Fibroblast of skin of right biceps (primary cell): ENCODE measurements at places on chromosomes 3 and 15.

DNA sequence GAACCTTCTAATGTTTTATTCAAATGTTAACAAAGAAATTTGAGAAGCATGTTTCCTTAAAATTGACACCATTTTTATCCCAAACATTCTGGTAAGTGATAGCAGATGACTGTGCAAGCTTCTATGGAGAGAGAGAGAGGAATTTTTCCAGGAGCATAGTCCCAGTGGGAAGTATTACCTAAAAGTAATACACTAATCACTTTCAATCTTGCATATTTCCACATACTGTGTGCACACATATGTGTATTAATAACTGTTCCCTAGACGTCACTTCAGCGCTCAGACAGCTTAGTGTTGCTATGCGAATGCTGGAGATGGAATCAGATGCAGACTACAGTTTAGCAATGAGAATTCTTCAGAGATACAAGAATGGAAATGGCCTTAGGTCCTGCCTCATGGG, 424.3 kb upstream of the TPRG1 start:
- peak; percentile 71 for DNase-seq

DNA sequence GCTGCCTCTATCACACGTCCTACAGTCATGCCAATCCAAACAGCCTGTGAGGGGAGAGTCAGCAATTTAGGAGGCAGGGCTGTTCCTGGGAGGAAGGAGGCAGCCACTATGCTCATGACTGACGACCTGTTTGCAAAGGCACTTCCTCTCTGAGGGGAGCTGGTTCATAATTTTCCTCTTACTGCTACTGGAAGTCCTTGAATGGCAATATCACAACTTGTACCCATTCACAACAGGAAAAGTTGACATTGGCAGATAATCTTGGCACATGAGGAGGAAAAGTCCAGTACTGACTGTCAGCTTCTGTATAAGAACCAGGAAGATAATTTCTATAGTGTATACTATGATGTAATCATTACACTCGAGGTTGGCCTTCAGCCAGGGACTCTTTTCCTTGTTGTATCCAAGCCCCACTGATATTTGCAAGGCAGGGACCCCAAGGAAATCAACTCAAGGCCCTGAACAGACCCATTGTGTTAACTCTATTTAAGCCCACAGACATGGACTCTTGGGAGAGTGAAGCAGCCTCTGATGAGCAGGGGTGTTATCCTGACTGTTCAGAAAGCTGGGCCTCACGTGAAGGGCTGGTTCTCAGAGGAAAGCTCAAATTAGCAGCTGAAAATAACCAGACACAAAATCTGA, 267.3 kb upstream of the ADAMTS9 start:
- peak; percentile 27 for DNase-seq

GRCh38 chr3:197372047-197372661, 73.7 kb upstream of the DLG1 start:
- peak; percentile 88 for DNase-seq

DNA sequence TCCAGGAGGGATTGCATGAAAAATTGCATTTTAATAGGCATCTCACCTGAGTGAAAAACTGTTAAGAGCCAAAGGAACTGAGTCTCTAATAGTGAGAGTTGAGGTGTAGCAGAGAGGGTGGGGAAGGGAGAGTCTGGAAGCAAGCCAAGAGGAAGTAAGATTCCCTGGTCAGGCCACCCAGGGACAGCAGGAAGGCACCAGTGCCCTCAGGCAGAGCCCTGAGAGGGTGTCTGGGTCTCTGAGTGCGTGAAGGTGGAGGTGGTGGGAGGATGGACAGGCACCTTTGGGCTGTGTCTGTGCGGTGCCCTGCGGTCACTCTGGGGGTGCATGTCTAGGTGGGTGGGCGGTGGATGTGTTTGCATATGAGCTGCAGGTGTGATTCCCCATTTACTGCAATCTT, 300.4 kb upstream of the ROPN1 start:
- no peak for DNase-seq

- DNase-seq: no peak
These were observed 41.2 kb downstream of the CEP63 start for GRCh38 chr3:134527037-134527436.

GRCh38 chr3:48222616-48223513, at the start of gene CAMP:
TSS of gene CAMP (plus strand) at chr3:48223495. CDS start at chr3:48223512, 17 bp downstream.
- no peak for DNase-seq

DNA sequence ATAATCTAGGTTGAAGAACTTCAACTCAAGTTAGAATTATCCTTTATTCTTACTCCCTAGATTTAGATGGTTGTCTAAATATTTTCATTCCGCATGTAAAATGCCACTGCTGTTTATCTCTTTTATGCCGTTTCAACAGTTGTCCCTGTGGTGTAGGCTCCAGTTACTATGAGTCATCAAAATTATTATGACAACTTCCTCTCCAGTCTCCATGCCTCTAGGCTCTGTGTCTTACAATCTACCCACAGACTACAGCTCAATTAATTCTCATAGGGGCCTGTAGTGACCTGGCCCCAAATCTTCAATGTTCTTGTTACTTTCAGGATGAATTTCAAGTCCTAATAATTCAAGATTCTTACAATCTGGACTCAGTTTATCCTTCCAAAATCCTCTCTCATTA, 105.8 kb upstream of the UNC13C start:
- no peak for DNase-seq

- no peak for DNase-seq
These were observed 59.3 kb upstream of the CCNL1 start for GRCh38 chr3:157219215-157219614.

DNA sequence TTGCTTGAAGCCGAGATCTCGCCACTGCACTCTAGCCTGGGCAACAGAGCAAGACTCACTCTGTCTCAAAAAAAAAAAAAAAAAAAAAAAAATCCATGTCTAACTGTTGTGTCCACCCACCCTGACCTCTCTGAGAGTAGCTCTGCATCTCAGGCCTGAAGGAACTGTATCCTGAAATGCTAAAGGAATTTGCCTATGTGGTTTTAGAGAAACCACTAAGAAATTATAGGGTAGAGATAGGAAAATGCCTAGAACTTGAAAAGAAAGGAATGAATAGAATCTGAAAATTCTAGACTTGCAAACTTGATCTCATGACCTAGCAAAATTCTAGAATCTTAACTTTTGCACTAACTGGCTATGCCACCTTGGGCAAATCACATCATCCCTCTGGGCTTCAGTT, 217.5 kb upstream of the ROPN1 start:
- peak; percentile 64 for DNase-seq

DNA sequence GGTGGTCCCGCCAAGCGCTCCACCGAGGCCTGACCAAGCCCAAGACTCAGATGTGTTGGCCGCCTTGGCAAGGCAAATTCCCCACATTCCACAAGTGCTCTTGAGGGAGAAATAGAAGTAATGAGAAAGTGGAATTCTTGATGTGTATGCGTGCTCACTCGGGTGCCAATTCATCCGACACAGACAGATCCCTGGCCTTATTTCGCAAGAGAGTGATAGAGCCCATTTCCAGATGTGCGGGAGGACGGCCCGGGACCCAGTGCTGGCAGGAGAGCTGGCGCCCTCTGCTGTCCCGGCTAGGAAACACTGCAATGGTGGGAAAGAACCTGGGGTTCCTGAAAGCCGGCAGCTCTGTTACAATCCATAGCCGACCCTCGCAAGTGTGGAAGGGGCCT, 76.0 kb downstream of the HMG20A start:
- DNase-seq: peak; percentile 98

DNA sequence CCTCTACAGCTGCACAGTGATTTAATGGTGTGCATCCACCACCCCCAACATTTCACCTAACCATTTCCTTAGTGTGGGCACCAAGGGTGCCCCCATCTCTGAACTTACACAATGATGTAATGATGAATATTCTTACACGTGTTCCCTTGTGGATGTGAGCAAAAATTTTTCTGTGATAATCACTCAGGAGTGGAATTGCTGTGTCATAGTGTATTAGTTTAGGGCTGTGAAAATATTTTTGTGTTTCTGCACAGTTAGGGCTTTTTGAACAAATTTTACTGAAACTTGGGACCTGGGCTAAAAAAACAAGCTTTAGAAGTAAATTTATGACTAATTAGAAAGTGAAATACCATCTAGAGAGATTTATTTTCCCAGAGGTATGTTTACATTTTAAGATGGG, 134.5 kb upstream of the CCNL1 start:
- DNase-seq: peak; percentile 41

DNA sequence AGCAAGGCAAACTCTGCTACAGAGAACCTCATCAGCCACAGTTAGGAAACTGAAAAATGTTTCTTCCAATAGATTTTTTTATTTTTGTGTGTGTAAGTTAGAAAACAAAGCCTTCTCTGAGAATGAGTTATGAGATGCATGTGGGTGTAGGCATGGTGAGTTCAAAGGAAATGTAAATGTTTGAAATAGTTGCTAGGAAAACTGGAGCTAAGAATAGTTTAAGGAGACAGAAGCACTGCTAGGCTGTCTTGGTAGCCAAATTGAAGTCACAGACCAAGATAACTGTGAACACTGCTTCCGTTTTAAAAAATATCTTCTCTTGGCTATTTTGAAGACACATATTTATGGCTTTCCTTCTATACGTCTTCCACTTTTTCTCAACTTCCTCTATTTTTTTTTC, 1501.2 kb upstream of the CADM2 start:
- DNase-seq: no peak

GRCh38 chr3:113552851-113553250, 20.5 kb downstream of the SIDT1 start:
- no peak for DNase-seq

DNA sequence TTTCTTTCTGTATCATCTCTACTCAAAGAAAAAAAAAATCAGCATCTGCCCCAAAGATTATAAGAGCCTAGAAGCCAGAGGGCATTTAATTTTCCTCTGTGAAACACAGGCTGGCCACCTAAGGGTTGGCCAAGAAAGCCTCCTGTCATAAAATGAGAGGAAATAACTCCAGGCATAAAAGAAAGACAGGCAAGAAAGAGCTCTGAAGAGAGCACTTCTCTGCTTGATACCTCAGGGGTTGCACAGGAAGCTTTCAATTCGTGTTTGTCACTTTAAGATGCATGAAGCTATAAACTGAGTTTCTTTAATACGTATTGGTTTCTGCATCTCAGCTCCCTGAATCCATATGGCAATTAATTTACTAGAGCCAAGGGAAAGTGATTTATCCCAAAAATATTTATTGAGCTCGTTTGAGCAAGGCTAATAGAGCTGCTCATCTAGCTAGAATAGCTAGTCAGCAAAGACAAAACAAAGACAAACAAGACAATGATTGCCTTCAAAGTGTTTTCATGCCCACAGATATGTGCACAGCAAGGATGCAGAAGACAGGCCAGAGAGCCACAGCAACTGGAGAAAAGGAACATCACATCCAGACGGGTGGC, 35.5 kb downstream of the ATP8B4 start:
- peak; percentile 3 for DNase-seq

- no peak for DNase-seq
These were observed 161.5 kb upstream of the MCTP2 start for GRCh38 chr15:94069844-94070243.

- peak; percentile 96 for DNase-seq
These were observed 105.1 kb upstream of the GALNT15 start for GRCh38 chr3:16069149-16069922.

- DNase-seq: no peak
These were observed 84.4 kb downstream of the DNAJB8 start for GRCh38 chr3:128382221-128382807.

GRCh38 chr3:130850843-130851242, 43.0 kb upstream of the ATP2C1 start:
- no peak for DNase-seq

GRCh38 chr15:80967451-80967850, 22.2 kb downstream of the MESD start:
- DNase-seq: peak; percentile 81

DNA sequence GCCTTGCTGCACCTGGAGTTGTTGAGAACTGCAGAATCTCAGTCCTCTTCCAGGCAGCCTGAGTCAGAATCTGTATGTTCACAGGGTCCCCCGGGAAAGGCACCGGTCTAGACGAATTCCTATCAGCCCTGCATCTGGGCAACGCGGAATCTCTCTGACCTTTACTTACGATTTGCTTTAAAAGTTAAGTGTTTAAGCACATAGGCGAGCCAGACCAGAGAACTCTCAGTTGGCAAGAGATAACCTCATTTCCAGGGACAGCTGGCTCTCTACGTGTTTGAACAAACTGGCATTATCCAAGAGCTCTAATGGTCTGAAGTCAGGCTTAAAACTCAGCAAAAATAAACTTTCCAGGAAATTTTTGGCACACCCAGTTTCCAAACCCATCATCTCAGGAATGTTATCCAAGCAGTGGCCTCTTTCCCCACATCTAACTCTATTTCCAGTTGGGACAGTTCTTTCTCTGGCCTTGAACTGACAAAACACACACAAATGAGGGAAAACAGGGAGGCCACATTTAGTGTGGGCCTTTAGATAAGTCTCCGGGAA, 53.4 kb downstream of the HES1 start:
- DNase-seq: peak; percentile 53

- DNase-seq: no peak
These were observed 283.9 kb upstream of the THBS1 start for GRCh38 chr15:39296955-39297354.

DNA sequence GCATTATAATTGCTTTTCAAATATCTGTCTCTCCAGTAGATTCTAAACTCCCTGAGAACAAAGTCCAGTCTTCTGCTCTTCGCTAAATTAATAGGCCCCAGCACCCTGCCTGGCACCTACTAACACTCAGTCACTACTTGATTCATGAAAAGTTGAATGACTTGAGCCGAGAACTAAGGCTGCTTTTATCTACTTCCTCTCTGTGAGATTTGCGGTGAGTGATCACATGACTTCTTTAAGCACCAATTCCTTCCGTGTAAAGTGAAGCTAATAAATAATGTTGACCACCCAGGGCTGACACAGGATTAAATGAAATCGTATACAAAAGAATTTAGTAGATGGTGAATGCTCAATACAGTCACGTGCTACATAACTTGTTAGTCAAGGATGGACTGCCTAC, 44.6 kb upstream of the PGPEP1L start:
- DNase-seq: no peak
